ENCODE measurements at places on chromosomes 2 and 18.

DNA sequence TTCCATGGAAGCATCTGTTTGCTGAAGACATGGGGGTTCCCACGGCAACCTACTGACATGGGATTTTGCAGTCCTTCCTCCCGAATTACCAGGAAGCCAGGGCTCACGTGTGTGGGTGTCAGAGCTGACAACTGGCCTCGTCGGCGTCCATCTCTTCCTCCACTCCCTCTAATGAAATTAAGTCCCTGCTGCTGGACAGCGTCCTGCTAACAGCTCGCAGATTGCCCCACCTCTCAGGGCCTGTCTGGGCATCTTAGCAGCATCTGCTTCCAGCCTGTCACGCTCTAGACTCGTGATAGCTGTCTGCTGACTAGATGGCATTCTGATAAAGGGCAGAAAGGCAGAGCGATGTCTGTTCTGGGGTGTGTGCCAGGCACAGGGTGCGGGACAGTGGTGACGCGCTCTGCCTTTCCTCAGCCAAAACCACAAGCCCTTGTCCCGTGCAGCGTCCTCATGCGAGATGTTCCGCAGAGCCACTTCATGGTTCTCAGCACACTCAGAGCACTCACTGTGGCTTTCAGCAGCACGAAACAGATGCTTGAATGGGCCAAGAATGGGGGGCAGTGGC, 161.1 kb downstream of the ARL4C start:
- no peak for DNase-seq

DNA sequence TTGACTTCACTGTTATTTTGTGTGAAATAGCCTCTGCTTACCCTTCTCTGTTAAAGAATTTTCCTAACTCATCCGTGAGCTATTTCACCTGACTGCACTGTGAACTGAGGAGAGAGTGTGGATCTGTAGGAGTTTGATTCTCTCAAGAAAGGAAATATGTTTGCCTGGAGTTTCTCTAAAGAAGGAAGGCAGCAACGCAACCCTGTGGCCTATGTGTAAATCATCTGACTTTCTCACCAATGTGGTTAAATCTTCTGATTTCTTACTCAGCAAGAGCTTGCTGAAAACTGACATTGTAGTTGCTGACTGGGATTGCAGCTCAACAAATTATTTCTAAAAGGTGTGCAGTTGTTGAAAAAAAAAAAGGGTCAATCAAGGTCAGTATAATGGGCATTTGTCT, 153.9 kb upstream of the PELI1 start:
- DNase-seq: no peak

DNA sequence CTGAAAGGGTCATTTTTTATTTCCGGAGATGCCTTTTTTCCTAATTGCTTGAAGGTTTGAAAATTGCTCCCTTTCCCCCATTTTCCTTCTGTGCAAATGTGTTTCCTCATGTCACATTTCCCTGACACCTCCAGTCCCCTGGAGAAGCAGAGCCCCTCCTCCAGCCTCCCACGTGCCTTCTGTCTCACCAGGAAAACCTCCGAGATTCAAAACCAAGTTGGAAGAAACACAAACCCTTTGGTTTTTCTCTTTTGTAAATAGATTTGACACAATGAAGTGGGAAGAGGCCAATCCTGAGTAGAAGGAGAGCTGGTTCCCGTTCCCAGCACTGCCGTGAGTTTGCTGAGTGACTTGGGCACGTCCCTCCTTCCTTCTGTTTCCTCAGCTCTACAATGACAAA, 125.4 kb upstream of the MYCN start:
- DNase-seq: no peak

- DNase-seq: no peak
Measured at GRCh38 chr2:224405412-224405811, 3.5 kb upstream of the FAM124B start.

DNA sequence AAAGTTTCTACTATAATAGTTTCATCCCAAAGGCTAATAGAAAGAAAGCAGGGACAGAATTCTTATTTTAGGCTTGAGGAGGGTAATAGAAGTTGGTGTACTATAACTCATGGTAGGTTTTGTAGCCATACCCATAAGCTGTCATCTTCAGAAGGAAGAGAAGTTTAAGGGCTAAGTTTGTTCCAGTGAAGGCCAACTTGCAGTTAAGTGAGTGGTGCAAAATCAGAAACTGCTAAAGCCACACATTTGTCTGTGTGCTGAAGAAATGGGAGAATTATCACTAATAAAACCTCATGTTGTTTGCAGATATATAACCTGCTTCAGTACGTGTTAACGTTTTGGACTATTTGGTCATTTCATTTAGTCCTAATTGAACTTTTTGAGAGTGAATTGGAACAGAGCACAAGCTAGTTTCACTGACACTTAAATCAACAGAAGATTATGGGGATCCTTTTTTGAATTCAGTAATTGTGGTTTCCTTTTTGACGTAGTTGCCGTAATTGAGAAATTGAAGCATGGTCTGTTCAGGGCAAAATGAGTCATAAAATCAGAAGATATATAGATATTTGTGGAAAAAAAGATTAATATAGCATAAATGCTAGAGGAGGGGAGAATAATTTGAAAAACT, 69.1 kb downstream of the PHLPP1 start:
- DNase-seq: no peak

DNA sequence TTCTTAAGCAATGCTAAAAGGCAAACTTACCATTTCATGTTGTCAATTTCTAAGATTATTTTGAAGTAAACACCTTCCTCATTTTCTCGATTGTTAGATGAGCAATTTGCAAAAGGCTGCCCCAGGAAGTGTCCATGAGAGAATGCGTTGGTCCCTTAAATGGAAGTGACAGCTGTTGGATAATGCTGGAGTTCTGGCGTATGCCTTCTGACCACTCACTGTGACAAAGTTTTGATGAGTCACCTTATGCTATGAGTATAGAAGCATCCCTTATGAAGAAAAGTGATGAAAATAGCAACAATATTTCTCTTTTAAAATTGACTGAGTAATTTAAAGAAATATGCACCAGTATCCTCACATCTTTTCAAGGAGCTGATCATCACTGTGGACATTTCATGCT, 1497.5 kb downstream of the DPP10 start:
- DNase-seq: no peak

- no peak for DNase-seq
Measured at GRCh38 chr2:61045226-61045625, 20.4 kb upstream of the SANBR start.
